ENCODE measurements at places on chromosomes 12 and 14.
A peak's percentile ranks its signal among the peaks of the same experiment; 100 is the strongest.

- no peak for DNase-seq
These were observed 161.0 kb downstream of the RBM19 start for GRCh38 chr12:113804961-113805600.

DNA sequence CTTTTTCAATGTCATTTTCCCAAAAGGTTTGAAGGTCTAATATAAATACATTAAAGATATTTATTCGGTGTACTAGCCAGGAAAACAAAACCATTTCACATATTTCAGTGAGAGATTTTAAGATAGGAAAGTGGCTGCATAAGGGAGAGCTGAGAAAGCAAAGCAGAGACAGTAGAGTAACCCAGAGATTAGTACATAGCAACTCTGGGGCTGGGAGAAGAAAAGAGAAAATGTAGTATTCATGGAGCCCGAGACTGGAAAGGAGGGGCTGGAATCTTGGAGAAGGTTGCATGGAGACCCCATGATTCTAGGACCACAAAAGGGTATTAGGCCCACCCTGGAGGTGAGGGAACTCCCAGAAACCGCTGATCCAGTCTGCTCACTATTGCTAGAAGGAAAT, 236.9 kb downstream of the PAWR start:
- no peak for DNase-seq

- peak; percentile 3 for DNase-seq
These were observed 103.9 kb upstream of the MYL2 start for GRCh38 chr12:111024205-111024801.

DNA sequence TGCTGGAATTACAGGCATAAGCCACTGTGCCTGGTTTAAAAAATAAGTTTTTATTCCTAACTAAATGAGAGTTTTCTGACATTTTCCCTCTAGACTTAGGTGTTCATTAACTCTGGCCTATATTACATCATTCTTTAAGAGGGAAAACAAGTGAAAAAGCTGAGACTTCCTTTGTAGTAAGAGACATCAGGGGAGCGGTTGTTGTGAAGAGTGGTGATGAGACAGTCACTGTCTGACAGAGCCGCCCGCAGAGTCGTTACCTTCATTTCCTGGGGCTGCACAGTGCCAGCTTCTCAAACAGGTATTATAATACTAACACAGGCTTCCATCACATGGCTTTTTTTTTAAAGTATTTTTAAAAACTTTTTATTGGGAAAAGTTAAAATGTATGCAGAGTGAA, 19.7 kb upstream of the TDRD9 start:
- DNase-seq = no peak

DNA sequence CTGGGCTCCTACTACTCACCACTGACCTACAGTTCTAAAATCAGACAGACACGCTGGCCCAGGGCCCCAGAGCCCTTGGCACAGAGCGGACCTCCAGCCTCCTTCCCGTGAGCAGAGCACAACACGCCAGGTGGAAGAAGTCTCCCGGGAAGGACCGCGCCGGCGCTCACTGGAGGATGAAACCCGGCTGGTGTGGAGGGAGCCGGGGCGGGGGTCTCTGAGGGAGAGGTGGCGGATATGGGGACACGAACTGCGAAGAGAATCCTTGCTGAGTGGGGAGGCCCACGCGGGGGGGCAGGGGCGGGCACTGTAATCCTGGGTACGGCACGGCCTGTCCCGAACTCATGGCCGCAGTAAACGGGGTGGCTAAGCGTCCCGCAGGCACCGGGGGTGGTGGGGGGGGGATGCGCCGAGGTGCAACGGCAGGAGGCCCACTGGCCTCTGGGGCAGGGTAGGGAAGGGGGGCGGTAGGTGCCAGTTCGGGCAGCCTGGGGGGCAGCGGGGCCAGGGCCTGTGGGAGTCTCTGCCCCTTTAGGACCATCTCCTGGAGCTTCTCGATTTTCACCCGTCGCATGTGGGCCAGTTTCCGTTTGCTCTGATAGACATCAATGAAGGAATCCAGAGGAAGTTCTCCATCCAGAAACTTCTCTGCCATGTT, 28.8 kb downstream of the VPS37B start:
- DNase-seq = no peak

GRCh38 chr12:119440803-119441360, 106.4 kb downstream of the CCDC60 start:
- no peak for DNase-seq

DNA sequence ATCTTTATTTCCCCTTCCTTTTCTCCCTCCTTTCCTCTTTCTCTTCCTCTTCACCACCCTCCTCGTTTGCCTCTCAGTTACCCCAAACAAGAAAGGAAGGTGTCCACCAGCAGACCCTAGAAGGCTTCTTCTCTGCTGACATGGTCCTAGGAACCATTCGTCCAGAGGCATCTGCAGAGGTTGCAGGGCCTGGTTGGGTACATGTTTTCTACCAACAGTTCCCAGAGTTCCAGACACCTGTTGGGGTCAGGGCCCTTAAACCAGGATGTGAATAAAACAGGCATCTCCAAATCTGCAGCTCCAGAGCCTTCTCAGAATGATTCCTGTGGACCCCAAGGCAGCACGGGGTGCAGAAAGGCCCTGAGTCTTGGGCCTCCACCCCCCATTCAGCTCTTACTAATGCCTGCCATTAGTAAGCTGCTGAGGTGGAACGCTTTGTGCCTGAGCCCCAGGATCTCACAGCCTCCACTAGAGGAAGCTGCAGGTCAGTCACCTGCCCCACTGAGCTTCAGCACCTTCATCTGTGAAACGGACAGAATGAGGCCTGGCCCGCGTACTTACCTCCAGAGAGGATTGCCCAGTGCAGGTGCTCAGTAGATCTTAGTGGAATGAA, 130.4 kb downstream of the DICER1 start:
- DNase-seq = no peak

DNA sequence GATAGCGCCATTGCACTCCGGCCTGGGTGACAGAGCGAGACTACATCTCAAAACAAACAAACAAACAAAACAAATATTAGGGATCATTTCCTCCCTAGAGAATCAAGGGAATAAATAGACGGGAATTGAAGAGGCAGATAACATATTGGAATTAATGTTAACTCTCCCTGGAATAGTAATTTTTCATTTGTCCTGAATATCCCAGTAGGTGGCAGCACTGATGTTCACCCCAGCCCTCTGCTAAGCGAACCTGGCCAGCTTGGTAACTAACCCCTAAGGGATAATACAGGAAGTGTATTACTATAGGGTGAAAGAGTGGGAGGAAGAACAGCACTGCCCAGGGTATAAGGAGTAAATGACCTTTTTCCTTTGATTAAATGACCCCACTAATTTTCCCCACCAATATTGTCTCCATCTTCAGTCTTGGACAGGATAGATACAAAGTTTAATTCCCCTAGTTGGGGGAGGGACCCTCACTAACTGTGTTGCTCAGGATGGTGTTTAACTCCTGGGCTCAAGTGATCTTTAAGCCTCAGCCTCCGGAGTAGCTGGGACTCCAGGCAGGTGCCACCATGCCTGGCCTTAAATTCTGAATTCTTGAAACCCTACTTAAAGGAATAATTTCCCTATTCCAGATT, 40.5 kb downstream of the SLC2A14 start:
- DNase-seq = peak; percentile 70

- DNase-seq = peak; percentile 71
These were observed 28.2 kb downstream of the LTBP2 start for GRCh38 chr14:74583689-74584434.

DNA sequence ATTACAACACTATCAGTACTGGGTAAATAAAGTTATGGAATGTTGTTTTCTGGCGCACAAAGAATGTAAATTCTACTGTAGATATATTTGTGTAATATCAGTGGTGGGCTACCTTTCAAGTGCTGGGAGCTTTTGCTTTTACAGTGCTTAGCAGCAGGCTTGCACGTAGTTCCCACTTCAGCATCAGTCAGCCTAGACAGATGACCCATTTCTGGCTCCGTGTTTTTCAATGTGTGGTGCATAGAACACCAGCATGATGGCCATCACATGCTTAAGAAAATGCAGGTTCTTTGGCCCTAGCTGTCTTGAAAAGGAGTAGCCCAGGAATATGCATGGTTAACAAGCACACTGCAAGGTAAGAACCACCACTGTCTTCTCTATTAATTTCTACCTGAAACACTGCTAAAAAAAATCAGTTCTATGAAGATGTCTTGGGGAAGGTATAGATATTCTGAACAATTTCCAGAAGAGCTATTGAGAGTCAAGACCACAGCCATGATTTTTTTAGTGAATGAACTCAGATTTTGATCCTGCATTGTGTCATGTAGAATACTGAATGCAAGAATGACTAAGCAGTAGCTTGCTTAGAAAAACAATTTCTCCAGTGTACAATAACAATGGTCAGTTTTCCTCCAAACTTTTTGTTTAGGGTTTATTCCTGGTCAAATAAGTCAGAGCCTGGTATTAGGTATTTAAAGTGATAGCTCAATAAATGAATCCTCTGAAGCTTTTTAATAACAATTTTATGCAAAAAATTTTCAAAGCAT, 195.7 kb downstream of the AKAP6 start:
- DNase-seq = no peak
